ENCODE measurements at places on chromosomes 1 and 21.

- DNase-seq: no peak
Observed at GRCh38 chr1:113947388-113948107, 18.4 kb downstream of the HIPK1 start.

DNA sequence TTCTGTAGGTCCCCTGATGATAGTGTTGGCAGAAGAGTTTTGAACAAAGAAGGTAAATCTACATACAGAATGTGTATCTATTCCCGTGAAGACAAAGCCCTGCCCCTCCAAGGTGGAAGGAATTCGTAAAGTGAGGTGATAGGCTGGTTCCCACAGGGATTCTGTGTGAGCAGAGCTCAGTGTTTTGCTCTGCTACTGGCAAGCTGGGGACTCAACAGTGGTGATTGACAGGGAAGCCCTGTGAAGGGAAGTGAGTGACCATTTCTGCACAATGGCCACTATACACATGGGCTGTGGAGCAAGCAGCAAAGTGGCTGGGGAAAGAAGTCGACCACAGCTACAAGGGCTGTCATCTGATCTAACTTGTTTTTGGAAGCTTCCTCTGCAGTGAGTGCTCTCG is 90.0 kb upstream of the LRRN2 start:
- DNase-seq: no peak

GRCh38 chr1:61085206-61085982 is 3.0 kb downstream of the NFIA start:
- no peak for DNase-seq

GRCh38 chr21:29145354-29145782 is 14.9 kb downstream of the MAP3K7CL start:
- no peak for DNase-seq

GRCh38 chr1:151157067-151157531 is 650 bp downstream of the TNFAIP8L2 start:
- peak; percentile 52 for DNase-seq
